ENCODE measurements at places on chromosomes 4 and X.

DNA sequence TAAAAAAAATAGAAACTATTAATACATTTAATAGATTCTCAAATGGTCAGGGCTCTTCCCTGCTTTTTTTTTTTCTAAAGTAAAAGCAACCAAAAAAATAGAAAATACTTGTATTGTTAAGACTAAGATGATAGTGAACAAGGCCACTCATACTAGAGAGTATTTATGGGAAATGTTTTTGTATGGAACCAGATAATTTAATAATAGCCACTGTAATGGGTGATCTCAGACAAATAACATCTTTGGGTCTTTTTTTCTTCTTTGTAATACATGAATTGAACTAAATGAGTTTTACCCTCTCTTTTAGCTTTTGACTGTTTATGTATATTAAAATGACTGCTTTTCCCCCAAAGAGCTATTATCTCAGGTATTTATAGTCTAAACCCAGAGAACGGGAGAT lies 92.1 kb upstream of the ELOVL6 start:
- no peak for DNase-seq

DNA sequence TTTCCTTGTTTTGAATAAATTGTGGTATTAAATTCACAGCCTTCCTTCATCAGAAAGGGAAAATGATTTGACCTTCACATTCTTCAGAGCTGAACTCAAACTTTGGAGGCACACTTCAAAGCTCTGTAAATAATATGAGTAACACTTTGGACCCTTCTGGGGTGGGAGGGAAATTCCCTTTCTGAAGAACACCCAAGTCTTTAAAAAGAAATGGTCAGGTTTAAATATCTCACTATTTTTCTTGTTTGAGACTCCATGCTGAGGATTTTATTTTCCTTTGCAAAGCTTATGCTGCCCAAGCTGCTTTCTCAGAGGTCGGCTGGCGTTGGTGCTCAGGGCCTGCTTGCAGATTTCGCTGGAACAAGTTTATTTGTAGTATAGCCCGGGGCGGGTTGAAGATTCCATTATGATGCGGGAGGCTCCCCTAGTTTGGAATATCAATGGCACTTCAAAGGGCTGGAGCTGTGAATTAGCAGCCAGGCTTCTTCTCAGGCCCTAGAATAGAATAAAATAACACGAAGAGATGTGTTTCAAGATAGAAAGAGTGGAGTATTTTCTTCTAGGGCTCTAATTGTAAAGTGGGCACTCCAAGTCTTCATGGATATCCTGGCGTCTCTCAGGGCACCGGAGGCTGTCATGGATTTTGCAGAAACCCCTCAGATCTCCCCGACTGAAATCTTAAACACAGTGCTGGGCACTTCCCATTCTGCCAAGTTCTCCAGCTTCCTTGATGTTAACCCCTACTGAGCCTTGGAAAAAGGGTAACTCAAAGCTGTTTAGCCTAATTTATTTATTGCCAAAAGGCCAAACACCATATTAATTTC lies 315.6 kb downstream of the GPAT3 start:
- DNase-seq, result no peak

DNA sequence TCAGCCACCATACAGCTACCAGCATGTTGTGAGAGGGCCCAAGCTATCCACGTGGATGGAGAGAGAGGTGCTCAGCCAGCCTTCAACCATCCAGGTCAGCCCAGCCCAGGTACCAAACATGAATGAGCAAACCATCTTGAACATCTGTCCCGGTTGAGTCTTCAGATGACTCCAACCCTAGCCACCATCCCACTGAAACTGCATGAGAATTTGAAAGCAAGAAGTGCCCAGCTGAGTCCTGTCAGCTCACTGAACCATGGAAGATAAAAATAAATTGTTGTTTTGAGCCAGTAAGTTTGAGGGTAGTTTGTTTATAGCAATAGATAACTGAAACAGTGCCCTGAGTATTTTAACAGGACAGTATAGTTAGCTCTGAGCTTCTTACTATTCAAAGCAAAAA lies 7.3 kb upstream of the SEL1L3 start:
- DNase-seq, result no peak

DNA sequence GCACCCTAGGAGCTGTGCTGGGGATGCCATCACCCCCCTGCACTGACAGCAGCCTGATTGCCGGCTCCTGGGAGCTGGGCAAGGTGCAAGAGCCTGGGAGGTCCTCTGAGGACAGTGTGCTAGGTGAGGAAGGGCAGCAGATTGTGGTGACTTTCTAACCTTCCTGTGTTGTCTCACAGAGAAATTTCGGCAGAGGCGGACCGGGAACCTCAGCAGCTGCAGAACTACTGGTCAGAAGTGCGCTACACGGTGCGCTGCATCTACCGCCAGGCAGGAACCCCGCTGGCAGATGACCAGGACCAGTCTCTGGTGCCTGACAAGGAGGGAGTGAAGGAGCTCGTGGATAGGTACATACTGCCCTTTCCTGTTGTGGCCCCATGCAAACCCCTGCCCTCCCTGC lies 89.8 kb downstream of the FAM193A start:
- DNase-seq, result no peak

DNA sequence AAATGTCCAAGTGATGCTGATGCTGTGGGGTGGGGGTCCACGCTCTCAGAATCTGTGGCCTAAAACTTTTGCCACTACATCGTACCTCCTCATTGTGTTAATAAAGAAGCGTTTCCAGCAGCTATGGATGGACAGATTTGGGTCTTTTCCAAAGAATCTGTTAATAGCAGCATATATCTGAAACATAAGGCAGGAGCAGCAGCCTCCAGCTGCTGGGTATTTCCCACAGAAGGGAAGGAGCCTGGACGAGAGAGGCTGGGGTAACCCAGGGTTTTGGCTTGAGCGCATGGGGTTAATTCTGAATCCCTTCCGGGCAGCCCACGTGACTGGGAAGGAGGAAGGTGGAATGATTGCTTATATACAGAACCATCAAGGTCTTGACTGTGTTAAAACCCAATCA lies 332.4 kb downstream of the BCOR start:
- DNase-seq, result no peak

DNA sequence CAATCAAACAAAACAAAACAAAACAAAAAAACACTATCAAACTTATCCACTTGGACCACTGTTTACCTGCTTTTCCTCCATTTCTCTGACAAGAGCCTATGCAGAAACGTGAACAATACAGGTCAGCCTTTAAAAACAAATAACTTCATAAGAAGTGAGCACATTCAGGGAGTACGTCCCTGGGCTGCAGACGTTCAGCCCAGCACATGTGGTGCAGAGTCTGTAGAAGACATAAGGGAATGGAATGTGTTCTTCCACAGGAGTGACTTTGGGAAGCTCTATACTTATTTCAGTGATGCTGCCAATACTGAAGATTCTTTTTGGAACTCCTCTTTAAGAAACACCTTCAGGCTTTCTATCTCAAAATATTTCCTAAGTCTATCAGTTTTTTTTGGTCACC lies 120.6 kb downstream of the SPRY1 start:
- no peak for DNase-seq

All from NCI-H510A treated with DMSO at 0.1 percent for 48 hours (cell line).